ENCODE measurements at places on chromosomes 3 and 15.

DNA sequence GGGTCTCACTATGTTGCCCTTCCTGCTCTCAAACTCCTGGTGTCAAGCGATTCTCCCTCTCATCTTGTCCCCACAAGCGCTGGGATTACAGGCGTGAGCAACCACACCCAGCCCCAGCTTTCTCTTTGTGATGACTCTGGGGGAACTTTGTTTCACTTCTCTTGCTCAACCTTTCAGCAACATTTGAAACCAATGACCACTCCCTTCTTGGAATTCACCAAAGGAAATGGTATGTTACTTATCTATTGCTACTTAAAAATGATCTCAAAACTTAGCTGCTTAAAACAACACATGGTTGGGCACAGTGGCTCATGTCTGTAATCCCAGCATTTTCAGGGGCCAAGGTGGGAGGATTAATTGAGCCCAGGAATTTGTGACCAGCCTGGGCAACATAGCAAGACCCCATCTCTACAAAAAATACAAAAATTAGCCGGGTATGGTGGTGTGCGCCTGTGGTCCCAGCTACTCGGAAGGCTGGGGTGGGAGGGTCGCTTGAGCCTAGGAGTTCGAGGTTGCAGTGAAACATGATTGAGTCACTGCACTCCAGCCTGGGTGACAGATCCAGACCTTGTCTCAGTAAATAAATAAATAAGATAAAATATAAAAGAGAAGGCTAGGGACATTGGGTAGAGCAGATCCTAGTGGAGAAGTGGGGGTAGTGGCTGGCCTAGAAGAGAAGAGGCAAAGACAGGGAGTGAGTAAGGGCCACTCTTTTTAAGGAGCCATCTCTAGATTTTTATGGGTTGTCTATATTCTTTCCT is 10.3 kb upstream of the COPG1 start:
- no peak for DNase-seq

- DNase-seq, result no peak
These were observed 33.4 kb upstream of the RSL24D1 start for GRCh38 chr15:55230051-55230670.

DNA sequence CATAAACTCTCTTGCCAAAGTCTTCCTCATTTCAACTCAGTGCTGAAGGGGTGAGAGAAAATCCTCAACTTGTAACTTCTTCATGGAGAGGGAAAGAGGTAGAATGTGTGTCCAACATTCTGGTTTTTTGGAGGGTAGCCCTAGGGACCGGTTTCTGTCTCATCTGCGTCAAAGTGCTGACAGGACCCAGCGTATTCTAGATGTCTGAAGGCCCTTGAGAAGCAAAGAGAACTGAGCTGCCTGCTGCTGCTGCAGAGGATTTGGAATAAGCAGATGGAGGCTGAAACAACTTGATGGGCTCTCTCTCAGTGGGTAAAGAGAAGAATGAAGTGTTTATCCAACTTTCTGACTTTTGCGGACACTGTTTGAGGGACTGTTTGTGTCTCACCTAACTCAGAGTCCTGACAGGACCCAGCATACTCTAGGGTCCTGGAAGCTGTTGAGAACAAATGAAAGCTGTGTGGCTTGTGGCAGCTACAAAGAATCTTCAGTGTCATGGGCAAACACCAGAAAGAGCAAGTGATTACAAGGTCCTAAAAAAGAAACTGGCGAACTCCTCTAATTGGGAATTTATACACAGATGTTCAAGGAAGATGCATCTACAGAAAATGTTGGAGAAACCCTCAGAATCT is 174.4 kb downstream of the SI start:
- DNase-seq, result no peak

DNA sequence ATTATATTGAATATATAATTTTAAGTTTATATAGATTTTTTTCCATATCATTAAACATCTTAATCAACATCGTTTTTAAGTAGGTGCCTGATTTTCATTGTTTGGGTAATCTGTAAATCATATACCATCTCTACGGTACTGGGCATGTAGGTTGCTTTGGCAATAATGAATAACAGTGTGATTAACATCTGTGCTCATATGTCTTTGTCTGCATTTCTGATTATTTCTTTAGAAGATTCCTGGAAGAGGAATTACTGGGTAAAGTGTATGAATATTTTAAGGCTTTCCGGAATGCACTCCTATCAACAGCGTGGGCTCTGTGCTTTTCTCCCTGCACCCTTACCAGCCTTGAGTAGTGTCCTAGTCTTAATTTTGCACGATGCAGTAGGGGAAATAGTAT is 119.8 kb upstream of the LIPC start:
- DNase-seq, result no peak

DNA sequence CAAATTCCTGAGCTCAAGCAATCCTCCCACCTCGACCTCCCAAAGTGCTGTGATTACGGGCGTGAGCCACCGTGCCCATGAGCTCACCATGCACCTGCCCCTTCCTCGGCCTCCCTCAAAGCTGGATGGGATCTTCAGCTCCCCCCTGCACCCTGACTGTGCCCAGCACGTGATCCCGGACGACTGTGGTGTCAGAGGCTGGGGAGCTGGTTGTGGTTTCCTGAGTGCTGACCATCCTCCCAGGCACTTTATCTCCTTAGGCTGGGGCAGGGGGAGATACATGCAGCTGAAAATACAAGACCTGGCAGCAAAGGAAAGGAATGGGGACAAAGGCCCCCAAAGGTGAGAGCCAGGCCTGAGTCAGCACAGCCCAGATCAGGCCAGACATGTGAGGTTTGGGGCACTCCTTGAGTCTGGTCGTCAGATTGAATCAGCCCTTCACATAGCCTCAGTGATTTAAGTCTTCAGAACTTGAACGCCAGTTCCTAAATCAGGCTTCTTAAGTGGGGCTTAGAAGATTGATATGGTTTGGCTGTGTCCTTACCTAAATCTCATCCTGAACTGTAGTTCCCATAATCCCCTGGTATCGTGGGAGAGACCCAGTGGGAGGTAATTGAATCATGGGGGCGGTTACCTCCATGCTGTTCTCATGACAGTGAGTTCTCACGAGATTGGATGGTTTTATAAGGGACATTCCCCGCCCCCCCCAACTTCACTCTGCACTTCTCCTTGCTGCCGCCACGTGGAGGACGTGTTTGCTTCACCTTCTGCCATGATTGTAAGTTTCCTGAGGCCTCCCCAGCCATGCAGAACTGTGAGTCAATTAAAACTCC is 35.8 kb downstream of the PRKCD start:
- peak; percentile 14 for DNase-seq

- DNase-seq, result no peak
These were observed 16.5 kb downstream of the RPN1 start for GRCh38 chr3:128634075-128634611.

GRCh38 chr3:65706776-65707568 is 331.7 kb downstream of the MAGI1 start:
- no peak for DNase-seq

- no peak for DNase-seq
These were observed 853.5 kb downstream of the TUSC7 start for GRCh38 chr3:117563063-117563462.

GRCh38 chr3:58573640-58574039 is 3.6 kb downstream of the FAM107A start:
- no peak for DNase-seq

- DNase-seq, result no peak
These were observed 33.1 kb downstream of the RNU5B-1 start for GRCh38 chr15:65337436-65338070.

DNA sequence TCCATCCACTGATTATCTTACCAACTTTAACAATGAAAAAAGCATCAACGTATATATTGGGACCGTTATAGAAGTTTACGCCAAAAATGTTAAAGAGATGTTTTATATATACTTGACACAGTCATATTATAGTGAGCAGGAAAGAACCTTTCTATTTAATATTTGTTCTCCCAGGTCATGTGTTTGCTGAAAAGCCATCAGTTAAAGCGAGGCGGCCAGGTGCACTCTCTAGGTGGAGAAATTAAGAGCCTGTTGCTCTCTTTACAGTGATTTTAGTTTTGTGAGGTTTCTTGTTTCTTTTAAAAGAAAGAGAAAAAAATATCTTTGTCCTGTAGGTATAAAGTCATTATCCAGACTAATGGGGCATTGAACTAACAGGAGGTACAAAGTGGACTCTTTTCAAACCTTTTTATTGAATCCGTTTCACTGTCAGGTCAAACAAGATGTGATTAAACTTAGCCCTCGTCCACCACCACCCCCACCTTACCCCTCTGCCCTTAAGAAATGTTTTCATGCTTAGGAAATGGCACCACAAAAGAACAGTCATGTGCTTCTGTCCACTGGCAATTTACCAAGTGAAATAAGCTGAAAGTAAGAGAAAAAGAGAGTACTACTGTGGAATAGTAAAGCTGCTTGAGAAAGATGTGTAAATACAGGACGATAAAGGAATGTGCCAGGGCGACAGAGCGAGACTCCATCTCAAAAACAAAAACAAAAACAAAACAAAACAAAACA is 279.9 kb downstream of the PTPRG start:
- DNase-seq, result no peak

DNA sequence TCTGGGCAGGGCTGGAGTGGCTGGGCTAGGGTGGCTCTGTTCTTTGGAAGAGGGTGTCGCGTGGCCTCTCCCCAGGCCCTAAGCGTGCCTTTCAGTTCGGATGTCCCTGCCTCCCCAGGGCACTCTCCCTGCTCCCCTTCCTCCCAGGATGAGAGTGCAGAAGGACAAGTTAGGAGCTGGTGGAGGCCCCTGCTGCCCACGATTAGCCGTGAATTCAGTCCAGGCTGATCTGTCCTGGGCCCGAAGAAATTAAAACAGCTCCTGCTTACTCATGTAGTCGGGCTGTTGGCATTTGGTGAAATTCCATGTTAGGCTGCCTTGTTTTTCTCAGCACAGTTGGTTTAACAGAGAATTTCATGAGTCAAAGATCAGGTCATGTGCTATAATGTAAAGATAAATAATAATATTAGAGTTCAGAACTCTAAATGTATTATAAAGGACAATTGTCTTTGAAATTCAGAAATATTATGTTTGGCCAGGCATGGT is 24.5 kb downstream of the NIPA1 start:
- no peak for DNase-seq

- DNase-seq, result no peak
These were observed 30.7 kb downstream of the GRAMD2A start for GRCh38 chr15:72166716-72167417.

GRCh38 chr3:8660175-8661118 is 15.8 kb upstream of the SSUH2 start:
- DNase-seq, result no peak

- no peak for DNase-seq
These were observed 798.8 kb downstream of the OTOL1 start for GRCh38 chr3:162295323-162295983.

DNA sequence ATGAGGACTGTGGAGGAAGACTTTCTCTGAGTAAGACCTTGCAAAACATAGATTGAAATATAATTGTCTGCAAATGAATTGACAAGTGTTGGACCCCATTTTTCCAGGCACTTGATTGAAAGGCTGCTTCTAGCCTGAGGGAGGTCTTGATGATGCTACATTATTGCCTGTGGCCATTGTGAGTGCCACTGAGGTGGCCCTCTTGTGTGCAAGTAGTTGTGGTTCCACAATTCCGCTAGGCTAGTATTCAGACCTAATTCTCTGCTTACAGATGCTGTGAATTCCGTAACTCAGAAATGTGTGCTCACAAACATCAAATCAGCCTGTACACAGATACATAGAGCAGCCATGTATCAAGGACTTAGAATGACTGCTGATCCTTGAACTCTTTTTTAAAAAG is 34.7 kb downstream of the FNDC3B start:
- DNase-seq, result no peak

- DNase-seq, result no peak
These were observed 39.5 kb upstream of the PRR23C start for GRCh38 chr3:139084176-139084575.

GRCh38 chr3:87333393-87333892 is 57.1 kb upstream of the POU1F1 start:
- no peak for DNase-seq

DNA sequence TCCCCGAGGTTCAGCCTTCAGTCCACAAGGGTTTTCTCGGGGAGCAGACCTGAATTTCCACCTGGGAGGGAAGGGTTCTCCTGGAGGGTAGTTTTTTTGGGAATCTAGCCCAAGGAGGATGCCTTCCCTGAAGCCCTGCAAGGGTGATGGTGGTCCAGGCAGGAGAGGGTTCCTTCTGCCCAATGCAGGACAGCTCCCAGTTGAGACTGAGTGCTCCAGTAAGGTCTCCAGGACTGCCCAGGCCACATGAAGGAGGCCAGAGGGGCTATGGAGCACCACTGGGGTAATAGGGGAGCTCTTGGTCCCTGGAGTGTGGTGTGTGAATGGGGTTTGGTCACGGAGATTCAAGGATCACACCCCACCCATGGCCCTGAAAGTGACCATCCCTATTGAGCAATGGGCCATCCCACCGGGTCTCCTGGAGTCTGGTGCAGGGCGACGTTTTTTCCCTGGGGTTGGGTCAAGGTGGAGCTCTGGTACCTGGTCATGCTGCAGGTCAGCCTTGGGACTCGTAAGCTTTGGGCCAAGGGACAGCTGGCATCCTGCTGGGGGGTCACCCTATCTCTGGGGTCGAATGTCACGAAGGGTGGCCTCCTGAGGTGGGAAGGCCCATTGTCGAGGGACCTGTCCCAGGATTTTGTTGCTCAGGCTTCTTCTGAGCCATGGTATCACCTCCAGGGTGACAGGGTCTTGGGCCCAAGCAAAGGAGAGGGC is 196.5 kb downstream of the UBE3A start:
- DNase-seq, result no peak

GRCh38 chr15:80568876-80569605 is 126.1 kb upstream of the ABHD17C start:
- DNase-seq, result no peak

DNA sequence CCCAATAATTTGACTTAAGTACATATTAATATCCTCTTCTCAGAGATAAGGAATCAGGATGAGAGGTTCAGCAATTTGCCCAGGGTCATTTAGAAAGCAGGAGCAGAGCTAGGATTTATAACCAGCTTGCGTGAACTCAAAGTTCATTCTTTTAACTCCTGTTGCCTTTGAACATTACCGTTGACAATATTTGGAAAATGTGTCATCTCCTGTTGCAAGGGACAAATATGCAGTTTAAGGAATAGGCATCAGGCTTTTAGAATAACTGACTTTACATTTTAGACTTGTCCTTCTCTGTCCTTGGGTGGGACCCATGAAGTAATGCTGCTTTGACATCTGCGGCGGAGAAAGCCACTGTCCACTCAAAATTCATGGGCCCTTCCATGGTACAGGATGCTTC is 252.2 kb upstream of the RGMA start:
- no peak for DNase-seq

GRCh38 chr3:151329363-151329762 is at the start of gene P2RY13:
Gene P2RY13 (minus strand): TSS chr3:151329549. CDS start chr3:151329528, 21 bp downstream.
- no peak for DNase-seq

DNA sequence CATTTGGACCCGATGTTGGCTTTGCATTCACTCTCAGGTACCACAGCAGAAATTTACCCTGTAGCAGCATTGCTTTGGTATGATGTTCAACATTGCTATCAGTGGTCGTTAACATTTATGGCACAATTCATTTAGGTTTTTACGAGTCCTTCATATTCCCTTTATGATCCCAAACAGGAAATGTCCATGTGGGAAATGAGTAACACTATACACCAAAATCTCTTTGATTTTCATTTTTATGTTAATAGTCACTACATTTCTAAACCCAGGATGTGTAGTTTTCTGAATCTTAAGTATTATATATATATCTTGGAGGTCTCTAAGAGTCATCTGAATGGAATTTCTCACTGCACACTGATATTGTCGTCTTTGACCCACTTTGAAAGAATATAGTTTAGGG is 78.5 kb upstream of the RBMS3 start:
- no peak for DNase-seq

- no peak for DNase-seq
These were observed 26.8 kb downstream of the ESYT3 start for GRCh38 chr3:138461246-138461645.

- no peak for DNase-seq
These were observed 166.5 kb downstream of the NSMCE3 start for GRCh38 chr15:29102911-29103823.
